ENCODE measurements at places on chromosomes 7 and 10.

- no peak for DNase-seq
Observed at GRCh38 chr10:131444286-131444685, 132.8 kb upstream of the TCERG1L start.

DNA sequence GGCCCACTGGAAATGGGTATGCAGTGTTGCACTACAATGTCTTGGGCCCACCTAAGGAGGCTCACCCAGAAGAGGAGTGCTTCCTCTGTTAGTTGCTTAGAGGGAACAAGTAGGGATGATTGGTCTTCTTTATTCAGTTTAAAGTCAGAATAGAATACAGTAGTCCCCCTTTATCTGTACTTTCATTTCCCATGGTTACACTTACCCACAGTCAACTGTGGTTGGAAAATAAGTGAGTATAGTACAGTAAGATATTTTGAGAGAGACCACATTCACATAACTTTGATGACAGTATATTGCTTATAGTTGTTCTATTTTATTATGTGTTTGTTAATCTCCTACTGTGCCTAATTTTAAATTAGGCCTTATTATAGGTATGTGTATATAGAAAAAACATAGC lies 151.4 kb downstream of the COL28A1 start:
- no peak for DNase-seq

DNA sequence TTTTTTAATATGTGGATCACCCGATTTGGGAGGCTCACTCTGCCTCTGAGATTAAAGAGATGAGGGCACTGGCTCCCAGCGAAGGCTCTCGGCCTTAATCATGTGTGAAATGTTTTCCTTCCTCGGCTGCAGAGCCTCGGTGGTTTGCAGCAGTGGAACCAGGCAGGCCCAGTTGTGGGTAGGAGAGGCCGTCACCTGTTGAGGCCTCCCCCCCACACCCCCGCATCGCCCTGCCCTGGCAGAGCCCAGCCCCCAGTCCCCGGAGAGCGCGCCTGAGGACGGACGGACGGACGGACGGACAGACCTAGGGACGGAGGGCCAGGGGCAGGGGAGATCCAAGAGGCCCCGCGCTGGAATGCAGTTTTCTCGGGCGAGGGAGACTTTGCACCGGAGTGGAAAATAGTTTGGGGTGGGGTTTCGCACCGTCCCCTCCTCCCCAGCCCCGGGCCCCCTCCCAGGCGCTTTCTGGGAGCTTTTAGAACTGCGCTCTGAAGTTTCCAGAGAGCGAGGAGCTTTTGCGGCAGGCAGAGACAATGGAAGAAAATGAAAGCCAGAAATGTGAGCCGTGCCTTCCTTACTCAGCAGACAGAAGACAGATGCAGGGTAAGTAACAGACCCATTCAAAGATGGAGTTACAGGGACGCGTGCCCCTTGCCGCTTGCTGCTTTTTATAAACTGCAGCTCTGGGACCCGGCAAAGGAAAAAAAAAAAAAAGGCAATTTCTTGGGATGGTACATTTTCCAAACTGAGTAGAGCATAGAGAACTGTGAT lies at the start of gene KIAA1217:
Gene KIAA1217 (plus strand): TSS at position 478 of the 771 bp plus-strand sequence. CDS start 56 bp downstream, at position 534.
- DNase-seq = peak; percentile 26

DNA sequence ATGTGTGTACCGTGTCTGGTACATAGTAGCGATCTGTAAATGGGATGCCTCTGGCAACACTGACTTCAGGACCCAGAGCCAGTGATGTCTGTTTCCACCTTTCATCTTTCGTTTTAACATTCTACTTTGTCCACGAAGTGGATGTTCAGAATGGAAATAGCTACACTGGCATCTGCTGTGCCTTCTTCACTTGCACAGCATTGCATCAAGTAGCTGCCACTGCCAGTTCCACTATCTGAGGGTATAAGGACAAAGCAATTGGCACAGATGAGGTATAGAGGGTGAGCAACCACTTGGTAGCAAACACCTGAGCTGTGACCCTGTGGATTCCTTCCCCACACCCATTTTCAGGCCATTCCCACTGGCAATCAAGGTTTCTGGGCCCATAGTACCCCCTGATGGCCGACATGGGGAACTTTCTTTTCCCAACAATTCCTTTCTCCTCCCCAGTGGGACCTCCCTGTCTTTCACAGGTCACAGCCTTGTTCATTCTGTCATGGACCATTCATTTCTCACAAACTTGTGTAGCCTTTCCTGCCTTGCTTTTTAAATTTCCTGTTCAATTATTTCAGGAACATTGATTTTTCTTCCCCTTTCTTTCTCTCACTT lies 4.0 kb downstream of the ITGA8 start:
- DNase-seq = peak; percentile 19

- DNase-seq = peak; percentile 75
Observed at GRCh38 chr7:155763691-155764437, 48.4 kb downstream of the SHH start.

DNA sequence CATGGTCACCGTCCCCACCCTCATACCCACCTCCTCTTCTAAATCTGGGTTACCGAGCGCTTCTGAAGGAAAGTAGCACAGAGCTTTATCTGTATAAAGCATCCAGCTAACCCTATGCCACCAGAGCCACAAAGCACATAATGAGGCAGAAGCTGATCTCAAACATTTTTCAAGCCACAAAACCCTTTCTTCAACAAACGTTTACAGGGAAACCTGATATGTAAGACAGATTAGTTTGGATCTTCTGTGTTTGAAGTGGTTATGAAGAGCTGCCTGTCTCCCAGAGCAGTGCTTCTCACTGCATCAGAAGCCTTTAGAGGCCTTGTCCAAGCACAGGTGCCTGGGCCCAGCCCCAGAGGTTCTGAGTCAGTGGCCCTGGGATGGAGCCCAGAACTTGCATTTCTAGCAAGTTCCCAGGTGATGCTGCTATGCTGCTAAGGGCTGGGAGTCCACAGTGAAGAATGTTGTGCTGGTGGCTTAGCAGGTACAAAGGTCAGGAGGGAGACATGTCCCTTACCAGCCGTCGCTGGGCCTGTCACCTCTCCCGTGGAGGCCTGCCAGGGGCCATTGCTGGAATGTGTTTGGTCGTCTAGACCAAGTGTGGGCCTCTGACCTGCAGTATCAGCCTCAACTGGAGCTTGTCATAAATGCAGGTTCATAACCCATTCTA lies 90.4 kb downstream of the TAF3 start:
- DNase-seq = no peak
